A549 (cell line): ENCODE measurements at places on chromosomes 5 and 9.
A peak's percentile ranks its signal among the peaks of the same experiment; 100 is the strongest.

- DNase-seq: no peak
These were observed 48.9 kb downstream of the PDE6A start for GRCh38 chr5:149895416-149896345.

DNA sequence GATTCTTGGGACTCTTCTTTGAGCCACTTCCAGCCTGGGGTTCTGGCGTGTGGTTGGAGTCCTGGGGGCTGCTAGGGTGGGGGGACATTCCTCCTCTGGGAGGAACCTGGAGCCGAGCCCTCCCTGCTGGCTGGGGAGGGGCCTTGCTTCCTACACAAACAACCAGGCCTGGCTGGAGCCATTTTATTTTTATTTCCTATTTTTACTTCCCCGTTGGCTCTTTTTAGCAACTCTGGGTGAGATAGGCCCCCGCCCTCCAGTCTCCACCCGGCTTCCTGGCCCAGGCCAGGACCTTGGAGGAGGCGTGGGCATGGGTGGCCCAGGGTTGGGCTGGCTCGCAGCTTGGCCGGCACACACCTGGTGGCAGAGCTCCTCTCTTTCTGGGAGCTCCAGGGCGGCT is 15.1 kb downstream of the RXRA start:
- DNase-seq: no peak

- DNase-seq: peak; percentile 57
These were observed 9.2 kb downstream of the ENC1 start for GRCh38 chr5:74631081-74631953.

DNA sequence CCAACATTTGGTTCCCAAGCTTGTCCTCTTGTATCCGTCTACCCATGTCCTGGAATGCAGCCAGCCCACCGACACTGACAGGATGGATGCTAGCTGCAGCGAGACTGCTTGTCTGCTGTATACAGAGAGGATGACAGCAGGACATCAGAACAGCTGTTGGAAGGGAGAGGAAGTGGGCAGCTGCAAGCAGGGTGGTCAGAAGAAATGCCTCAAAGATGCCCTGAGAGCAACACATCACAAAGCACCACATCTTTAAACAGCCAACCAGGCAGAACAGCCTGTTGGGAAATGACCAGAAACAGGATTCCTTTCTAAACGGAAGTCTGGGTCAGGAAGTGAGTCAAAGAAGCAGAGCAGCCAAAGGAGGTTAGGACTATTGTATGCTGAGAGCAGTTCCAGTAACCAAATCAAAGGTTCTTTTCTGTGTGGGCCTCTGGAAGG is 219.1 kb downstream of the NDUFS4 start:
- no peak for DNase-seq

GRCh38 chr5:134392301-134392700 is 19.4 kb downstream of the CDKN2AIPNL start:
- no peak for DNase-seq
